T-cell (primary cell): ENCODE measurements at places on chromosomes 16 and 17.

GRCh38 chr17:40306395-40306794, 2.6 kb upstream of the RARA start:
- DNase-seq, result no peak

DNA sequence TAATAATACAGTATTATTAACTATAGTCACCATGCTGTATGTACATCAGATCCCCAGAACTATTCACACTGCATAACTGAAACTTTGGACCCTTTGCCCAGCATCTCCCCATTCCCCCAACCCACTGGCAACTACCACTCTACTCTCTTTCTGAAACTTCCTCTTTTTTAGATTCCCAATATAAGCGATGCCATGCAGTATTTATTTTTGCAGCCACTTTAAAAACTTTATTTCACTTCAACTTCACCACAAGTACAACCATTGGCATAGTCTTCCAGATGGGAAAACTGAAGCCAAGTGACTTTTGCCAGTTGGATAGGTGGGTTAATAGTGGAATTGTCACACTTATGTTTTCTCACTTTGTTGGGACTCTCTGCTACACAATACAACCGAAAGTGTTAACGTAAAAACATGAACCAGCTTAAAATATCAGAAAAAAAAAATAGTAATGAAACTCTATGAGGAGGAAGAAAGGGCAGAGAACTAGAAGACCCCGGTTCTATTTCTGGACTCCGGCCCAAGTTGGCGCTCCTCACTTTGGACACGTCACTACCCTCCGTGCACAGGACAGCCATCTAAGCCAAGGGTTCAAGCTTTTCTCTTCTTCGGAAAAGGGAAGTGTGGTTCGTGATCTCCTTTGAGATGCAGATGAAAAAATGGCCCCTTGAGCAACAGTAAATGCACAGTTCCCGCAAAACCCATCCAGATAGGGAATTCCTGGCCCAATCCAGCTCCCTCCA, 743 bp downstream of the SHCBP1 start:
- no peak for DNase-seq

DNA sequence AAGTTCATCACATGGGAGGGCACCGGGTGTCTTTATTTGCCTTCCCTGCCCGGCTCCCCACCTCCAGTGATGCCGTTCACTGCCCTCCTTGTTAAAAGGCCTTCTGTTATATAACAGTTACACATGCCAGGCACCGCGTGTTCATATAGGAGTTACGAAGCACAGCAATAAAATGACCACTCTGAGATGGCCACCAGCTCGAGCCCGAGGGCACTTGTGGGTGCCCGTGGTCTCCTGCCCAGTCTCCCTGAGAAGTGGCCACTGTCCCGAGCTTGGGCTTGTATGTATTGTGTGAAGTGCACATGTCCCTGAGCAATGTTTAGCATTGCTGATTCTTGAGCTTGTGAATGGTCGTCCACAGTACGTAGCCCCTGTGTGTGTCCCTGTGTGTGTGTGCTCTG, 355.6 kb downstream of the SEC14L1 start:
- peak; percentile 8 for DNase-seq

DNA sequence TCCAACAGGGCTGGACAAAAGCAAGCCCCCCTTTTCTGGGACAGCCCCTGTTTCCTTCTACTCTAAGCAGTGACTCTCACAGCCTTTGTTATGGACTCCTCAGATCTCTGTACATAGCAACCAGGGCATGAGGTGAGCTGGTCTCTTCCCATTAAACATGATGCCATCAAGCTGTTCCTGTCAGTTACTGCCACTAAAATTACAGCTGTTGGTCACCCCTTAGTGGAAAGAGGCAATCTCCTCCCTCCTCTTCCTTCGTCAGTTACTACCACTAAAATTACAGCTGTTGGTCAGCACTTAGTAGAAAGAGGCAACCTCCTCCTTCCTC, 95.2 kb upstream of the SMIM36 start:
- no peak for DNase-seq

GRCh38 chr16:89410794-89411309, 79.5 kb downstream of the ANKRD11 start:
- no peak for DNase-seq

- DNase-seq, result no peak
Measured at GRCh38 chr17:3033741-3034577, 29.4 kb downstream of the OR1D5 start.

DNA sequence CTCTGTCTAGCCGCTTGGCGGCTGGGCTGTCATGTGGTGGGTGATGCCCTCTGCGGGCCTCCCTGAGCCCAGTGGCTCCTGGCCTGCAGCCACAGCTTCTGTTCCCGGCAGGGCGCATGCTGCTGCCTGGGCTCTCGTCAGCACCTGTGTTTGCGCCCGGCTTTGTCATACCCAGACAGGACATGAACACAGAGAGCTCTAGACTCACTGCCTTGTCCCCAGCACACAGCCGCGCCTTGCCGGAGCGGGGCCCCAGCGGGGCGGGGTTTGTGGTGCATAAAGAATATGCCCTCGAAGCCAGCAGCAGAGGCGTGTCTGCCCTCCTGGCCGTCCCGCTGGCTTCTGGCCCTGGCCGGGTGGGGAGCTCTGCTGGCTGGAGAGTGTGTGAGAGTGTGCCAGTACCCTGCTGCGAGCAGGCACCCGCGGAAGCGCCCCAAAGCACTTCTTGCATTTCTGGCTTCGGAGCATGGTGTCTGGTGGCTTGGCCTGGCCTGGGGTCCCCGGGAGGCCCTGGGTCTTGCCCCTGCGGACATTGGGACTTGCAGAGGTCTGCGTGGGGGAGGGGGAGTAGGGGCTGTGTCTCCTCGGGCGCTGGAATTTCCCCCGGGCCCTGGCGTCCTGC, 14.4 kb downstream of the ASPSCR1 start:
- DNase-seq, result no peak

GRCh38 chr17:75345514-75346167, 56.4 kb upstream of the SLC25A19 start:
- DNase-seq, result peak; percentile 45

GRCh38 chr16:47045459-47045858, 72.0 kb upstream of the DNAJA2 start:
- DNase-seq, result no peak

DNA sequence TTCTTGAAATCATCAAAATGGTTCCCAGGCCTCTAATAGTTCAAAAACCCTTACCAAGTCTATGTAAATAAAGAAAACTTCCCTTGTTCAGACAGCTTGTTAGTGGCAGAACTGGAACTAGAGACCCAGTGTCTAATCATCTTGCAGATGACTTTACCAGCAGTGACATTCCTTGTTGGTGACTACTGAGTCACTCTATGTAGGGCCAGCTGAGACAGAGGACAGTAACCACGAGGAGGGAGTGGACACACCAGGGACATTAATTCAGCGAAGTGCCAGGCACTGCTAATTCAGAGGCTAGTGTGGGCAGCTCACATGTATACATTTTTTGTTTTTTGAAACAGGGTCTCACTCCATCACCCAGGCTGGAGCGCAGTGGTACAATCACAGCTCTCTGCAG, 6.1 kb upstream of the HEATR3 start:
- DNase-seq, result no peak

DNA sequence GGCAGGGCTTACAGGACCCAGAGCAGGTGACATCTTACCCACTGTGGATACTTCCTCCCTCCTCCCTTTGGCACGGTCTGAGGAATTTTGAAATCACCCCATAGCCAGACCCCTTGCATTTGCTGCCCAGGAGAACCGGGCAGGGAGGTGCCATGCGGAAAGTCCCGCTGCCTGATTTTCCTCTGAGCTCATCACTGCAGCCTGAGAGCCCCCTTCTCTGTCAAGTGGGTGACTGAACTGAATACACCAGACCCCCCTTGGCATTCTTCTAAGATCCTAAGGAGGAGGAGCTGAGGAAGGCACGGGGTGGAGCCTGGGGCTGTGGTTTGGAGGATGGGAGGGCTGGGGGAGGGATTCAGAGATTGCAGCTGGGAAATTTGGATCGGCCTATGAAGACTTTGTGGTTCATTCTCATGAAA, 173.4 kb downstream of the RAB11FIP4 start:
- no peak for DNase-seq

- DNase-seq, result peak; percentile 31
Measured at GRCh38 chr17:794876-795275, 12.7 kb downstream of the MRM3 start.

- DNase-seq, result peak; percentile 83
Measured at GRCh38 chr17:43398724-43399595, at the start of gene ARL4D. ARL4D (plus strand) TSS chr17:43398993; CDS start chr17:43399733, 740 bp downstream.

DNA sequence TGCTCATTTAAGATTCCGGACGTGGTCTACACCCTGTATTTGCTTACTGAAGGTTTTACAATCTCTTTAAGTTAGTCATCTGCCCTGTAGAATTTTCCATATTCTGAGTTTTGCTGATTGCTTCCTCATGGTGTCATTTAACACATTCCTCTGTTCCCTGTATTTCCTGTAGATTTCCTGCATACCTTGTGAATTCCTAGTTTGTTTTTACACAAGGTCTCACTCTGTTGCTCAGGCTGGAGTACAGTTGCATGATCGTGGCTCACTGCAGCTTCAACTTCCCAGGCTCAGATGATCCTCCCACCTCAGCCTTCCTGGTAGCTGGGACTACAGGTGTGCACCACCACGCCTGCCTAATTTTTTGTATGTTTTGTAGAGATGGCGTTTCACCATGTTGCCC, 66.8 kb downstream of the CMIP start:
- no peak for DNase-seq

DNA sequence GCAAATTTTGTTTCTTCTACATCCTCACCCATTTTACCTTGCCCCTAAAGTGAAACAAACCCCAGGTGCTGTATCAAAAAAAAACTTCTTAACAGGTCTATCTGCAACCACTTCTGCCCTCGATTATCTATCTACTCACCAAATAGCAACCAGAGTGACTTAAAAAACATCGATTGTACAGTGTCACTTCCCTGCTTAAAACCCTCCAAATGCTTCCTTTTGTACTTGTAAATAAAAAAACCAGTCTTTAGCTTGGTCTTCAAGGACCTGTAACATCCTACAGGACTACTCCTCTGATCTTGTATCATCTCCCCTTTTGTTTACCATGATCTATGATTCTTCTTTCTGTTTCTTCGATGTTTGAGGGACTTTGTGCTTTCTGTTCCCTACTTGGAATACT, 82.7 kb upstream of the CORO6 start:
- DNase-seq, result no peak
